ENCODE measurements at places on chromosomes 11 and 22.
A peak's percentile ranks its signal among the peaks of the same experiment; 100 is the strongest.

- DNase-seq: no peak
Observed at GRCh38 chr22:29313576-29314466, 1.7 kb downstream of the RASL10A start.

GRCh38 chr11:12215181-12215593 is 104.8 kb downstream of the MICAL2 start:
- DNase-seq: no peak

DNA sequence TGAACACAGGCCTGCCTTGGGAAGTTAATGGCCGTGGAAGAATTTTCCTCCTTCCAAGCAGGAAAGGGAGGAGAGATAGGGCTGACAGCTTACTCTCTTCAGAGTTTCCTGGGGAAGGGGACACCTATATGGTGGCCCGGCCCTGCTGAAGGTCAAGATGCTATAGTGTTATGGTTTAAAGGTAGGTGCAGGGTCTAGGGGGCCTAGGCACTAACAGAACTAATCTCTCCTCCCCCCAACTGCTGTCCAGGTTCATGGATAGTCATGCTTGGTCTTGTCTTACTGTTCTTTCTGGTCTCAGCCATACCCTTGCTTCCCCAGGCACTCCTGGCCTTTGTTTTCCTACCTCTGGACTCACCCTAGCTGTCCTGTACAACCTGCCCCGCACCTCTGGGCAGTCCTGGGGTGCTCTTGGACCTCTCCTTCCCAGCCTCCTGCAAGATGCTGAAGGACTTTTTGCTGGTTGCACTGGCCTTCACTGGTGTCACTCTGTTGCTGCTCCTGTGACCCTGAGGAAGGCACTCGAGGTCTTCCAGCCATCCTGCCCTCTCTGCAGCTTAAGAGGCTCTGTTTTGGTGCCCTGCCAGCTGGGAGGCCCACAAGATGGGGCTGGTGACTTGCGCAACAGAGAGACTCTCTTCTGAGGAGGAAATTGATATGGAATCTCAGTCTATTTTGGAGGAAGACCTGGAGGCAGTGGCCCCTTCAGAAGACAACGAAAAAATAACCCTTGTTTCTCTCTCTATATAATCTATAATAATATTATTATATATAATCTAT is 17.9 kb downstream of the SEC14L3 start:
- DNase-seq: peak; percentile 28

GRCh38 chr11:79610139-79610538 is 169.3 kb upstream of the TENM4 start:
- DNase-seq: no peak

- peak; percentile 88 for DNase-seq
Observed at GRCh38 chr11:78715639-78716311, 141.1 kb upstream of the NARS2 start.

- peak; percentile 66 for DNase-seq
Observed at GRCh38 chr11:76615950-76616349, 54.6 kb downstream of the LRRC32 start.

DNA sequence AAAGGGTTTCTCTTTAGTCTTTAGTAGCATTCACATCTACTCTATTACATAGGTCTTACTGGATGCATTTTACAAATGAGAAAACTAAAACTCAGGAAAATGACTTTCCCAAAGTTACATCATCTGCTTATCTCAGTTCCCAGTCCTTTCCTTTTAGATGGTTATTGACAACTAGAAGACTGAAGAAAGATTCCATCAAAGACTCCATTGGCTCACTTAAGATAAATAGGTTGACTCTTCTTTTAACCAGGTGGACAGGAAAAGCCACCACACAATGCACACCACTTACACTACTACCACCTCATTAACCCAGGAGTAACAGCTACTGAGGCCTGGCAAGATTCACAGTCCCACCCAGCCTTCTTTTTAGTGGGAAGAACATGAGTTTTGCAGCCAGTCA is 123.6 kb downstream of the TRIM44 start:
- DNase-seq: no peak

DNA sequence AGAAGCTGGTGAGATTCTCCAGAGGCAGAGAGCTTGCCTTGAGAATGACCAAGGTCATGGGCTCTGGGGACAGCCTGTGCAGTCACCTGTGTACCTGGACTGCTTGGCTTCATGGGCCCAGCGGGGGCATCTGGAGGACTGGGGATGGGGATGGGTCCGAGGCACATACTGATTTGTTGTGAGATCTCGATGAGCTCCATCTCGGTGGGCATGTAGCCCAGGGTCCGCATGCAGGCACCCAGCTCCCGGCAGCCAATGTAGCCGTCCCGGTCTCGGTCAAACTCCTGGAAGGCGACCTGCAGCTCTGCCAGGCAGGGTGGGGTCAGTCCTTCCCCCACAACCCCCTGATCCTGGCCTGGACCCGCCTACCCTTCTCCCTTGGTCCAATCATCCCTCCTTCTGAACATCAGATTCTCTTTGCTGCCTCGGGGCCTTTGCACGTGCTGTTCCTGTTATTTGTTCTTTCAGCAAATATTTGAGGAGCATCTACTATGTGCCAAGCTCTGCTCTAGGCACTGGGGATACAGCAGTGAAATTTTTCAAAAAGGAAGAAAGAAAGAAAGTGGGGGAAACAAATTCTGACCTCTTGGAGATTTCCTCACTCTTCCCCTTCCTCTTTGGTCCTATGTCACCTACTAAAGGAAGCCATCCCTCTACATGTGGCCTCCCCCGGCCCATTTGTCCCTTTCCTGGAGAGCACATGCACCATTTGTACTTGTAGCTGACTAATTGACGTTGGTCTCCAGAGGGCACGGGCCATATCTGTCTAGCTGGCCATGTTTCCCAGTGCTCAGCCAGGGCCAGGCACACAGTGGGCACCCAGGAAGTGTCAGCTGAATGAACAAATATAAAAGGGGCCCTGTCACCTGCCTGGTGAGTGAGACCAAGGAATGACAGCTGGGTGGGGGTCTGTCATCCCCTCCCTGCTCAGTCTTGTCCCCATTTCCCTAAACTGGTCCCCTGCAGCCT is 2.1 kb downstream of the CABP2 start:
- DNase-seq: no peak

DNA sequence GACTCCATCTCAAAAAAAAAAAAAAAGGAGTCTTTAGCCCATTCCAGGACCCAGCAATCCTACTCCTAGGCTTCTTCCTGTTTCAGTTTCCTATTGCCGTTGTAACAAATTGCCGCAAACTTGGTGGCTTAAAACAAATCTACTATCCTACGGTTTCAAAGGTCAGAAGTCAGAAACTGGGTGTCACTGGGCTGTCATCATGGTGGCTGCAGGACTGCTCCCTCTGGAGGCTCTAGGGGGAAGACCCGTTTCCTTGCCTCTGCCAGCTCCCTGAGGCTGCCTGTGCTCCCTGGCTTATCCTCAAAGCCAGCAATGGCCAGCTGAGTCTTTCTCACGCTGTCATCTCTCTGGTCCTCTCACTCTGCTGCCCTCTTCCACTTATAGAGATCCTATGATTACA is 8.7 kb upstream of the DAGLA start:
- DNase-seq: no peak

DNA sequence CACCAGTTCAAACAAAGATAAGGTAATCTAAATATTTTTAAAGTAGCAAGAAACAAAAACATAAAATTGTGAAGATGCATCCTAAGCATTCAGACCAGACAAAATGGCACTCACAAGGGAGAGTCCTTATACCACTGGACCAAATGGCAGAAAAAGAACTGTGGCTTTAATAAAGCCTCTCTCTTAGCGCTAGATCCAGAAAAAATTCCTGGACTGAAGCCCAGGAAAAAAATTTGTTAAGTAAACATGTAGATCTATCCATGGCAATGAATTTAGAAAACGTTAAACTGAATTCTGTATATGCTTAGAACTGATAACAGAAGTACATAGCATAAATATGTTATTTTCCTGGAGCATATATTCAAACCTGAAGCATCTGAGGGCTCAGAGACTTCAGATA is 11.8 kb upstream of the CD59 start:
- no peak for DNase-seq

- DNase-seq: no peak
Observed at GRCh38 chr22:44842417-44842816, 90.0 kb downstream of the ARHGAP8 start.

GRCh38 chr22:32574958-32575910 is 100.6 kb downstream of the FBXO7 start:
- DNase-seq: no peak

DNA sequence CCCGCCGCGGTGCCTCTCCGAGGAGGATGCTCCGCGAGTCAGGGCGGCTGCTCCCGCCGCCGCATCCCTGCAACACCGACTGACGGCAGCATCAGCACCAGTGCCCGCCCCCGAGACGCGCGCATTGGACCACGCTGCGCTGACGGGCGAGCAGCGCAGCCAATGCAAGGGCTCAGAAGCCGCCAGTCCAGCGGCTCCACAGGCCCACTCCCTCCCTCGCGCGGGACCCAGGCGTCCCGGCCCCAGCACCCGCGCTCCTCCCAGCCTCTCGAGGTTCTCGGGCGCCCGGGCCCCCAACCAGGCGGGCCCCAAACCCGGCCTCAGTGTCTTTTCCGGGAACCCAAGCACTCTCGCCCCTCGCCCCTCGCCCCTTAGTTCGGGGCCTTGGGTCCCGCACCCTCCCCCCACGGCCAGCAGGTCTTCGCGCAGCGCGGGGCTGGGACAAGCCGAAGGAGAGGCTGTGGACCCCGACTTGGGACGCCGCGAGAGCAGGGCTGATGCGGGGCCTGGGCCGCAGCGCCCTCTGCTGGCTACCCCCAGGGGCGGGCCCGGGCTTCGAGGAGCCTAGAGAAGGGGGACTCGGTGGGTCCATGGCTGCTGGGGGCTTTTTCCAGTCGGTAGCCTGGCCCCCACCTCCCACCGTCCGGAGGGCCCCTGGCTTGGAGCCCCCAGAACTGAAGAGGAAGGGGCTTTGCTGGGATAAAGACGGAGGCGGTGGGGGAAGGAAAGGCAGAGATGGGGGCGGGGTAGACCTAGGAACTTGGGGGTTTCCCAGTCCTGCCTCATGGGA is at the start of gene NRXN2:
NRXN2 (minus strand) TSS at position 81 of the 790 bp plus-strand sequence. CDS start 9,498 bp downstream, outside the sequence.
- peak; percentile 84 for DNase-seq

DNA sequence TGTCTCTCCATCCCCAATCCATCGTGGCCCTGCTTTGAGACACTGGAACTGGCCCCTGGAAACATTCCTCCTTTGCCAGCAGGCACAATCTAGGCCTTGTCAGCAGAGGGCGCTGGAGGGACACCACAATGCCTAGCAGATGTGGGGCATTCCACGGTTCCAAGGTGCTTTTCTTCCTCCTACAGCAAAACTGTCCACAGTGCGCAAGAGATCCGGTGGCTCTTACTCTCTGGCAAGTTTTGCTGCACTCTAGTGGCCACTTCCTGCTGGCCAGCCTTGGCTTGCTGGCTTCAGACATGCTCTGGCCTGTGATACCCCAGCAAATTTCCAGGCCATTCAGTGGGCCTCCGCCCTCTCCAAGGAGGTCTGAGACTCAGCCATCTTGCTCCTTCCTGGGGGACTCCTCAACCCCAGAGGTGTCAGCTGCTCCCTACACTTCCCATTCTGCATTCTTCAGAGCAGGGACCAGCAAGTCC is 17.1 kb upstream of the RBM4B start:
- DNase-seq: peak; percentile 93

GRCh38 chr11:104694259-104695064 is 203.8 kb downstream of the CASP12 start:
- DNase-seq: peak; percentile 44

DNA sequence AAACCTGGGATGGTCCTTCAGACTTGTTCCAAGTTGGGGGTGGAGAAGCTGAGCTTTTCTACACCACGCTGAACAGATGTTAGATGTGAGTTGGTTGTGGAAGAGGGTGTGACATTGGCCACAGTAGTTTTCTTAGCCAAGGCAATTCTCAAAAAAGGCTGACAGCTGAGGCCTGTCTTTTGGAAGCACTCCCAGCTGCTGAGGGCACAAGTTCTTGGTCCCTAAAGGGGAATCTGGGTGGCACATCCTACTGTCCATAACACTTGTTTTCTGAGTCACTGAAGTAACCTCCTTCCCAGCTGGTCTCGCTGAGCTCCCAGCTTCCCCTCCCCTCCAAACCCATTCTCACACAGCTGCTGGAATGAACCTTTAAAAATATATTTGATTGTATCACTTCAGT is 375.7 kb upstream of the KIRREL3 start:
- no peak for DNase-seq

DNA sequence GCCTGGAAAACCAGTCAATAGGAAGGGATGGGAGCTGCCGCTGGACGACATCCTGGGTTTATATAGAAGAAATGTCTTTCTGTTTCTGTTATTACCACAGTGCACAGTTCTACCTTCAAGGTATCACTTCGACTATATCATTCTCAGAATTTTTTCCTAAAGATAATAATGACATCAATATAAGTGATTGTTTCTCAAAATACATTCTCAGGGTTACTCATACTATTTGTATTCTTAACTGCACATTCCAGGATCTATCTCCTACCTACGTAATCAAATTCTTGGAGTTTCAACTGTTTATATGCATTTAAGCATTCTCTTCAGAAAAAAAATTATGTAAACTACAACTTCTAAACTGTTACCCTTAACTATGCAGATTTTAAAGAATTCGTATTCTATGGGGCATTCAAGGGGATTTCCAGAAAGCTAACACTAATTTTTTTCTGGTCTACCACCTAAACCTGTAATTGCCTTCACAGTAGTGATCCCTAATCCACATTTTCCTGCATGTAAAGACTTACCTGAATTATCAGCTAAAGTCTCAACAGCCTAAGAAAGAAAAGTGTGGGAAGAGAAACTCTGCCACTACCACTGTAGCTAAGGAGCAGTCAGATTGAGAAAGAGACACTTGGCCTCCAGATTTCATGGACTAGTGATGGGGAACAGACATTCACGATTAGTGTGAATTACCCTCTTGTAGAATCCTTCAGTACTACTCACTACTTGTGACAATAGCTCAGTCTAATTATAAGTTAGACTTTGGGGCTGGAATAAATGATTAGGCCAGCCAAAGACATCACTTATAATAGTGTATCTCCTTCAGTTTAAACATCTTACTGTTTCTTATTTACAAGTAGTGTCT is at the start of gene OR51B5:
OR51B5 (minus strand) TSS at position 51 of the 862 bp plus-strand sequence; CDS start at position 51, 0 bp downstream.
- DNase-seq: no peak

DNA sequence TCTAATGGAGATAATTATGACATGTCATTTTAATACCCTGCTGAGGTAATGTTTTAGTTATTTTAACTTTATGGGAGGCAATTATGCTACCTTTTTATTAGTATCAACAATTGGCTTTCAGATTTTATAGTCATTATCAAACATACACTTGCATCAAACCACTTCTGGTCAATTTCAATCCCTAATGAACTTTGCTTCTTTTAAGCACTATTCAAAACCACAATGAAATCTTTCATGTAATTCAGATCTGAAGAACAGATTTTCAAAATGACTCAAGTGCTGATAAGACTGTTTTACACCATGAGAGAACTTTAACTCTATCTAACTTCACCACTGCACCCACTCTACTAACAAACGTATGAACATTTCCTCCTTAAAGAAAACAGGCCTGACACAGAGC is 25.9 kb upstream of the CCDC34 start:
- DNase-seq: no peak

DNA sequence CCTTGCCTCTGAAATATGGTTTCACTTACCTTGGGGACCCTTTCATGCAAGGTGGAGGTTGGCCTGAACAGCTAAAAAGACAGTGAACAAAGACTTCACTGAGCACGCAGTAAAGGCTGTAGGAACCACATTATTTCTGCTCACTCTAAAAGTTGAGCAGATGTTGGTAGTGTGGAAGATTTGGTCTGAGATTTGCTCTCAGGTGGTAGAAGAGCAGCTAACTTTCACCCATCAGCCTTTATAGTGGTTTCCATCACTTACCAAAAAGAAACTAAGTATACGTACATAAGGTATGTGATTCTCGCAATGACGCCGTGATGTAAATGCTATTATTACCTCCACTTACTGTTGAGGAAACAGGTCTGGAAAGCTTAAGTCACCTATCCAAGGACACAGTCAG is 47.3 kb downstream of the PRR5L start:
- no peak for DNase-seq
